ENCODE measurements at places on chromosomes 1 and 21. TPM values are rescaled to one million over a fixed set of nuclear protein-coding genes. Genes with fewer than 3 reads are reported as not detected.
A peak's percentile ranks its signal among the peaks of the same experiment; 100 is the strongest.

DNA sequence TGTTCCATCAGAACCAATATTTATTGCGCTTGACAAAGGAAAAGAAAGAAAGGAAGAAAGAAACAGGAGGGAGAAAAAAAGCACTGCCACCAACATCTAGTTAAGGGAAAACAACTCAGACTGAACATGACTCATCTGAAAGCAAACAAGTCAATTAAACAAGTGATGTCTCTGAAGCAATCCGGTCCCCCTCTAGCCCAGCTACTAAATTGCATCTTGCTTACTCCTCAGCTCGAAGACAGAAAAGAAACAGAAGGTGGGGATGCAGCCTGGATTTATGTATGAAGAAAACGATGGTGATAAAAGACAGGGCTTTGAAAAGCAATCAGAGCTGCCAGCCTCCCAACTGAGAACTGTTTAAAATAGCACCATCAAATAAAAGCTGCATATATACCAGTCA, 188.2 kb downstream of the OMA1 start:
- no peak for DNase-seq

OXCT2 gene
- total RNA-seq: 4.3 TPM

DNA sequence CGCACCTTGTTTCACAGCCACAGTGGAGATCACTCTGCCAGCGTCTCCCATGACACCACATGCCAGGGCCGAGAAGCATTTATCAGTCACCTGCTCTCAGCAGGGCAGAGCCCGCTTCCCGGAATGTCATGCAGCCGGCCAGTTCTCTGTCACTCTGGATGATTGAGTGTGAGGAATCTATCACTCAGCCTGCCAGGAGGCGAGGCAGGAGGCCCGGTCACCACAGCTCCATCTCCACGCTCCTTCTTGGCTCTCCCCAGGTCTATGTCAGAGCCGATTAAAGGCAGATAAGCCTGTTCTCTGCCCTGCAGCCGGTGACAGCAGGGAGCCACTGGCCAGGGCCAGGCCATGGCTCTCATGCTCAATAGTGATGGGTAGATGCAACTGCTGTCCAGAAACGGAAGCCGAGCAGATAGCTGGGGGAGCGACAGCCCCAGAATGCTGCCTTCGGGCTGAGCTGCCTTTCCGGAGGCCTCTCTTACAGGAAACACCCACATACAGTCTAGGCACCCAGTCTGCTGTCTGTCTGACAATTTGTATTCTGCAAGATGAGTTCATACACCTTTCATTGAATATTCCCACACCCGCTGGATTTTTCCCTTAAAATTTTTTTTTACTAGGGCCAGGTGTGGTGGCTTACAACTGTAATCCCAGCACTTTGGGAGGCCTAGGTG, 64.1 kb downstream of the ACTL8 start:
- peak; percentile 19 for DNase-seq

DNA sequence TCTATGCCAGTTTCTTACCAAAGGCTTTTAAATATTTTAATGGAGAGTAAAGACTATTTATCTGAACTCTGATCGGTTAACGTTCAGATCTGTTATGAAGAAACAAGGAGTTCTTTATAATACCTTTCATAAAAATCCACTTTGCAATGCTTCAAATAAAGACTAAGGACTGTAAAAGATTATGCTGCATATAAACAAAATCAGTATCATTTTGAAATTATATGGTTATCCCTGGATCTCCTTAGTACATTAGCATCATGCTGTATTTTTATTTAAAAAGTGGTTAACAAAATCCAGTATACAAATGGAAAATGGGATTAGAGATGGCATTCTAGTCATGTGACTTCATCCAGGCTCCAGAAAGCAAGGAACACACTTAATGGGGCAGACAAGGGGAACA, 386.8 kb downstream of the LMO4 start:
- no peak for DNase-seq

GRCh38 chr1:92030656-92031107, 897 bp downstream of the EPHX4 start:
- no peak for DNase-seq

Data from H9 (cell line).